IPS-NIHi11 (cell line): ENCODE measurements at places on chromosomes 2 and 18.
A peak's percentile ranks its signal among the peaks of the same experiment; 100 is the strongest.

DNA sequence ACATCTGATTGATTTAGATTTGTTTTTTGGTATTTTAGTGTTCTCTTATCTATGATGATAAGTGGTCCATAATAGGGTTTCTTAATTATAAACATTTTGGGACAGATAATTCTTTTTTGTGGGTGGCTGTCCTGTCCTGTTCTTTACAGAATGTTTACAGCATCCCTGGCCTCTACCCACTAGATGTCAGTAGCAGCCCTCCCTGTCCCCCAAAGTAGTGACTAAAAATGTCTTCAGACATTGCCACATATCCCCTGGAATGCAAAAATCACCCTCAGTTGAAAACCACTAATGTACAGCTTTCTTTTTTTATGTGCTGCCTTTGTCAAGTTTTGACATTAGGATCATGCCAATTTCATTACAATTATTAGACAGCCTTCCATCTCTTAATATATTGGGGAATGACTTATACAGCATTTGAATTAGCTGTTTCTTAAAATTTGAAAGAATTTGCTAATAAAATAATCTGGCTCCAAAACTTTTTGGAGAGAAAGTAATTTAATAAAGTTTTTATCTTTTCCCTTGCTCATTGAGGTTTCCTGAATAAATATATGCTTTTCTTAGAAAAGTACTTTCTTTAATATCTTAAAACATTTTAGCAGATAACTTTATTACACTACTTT lies 19.5 kb downstream of the WIPF1 start:
- no peak for DNase-seq

GRCh38 chr2:113922335-113922734 lies 32.4 kb downstream of the ACTR3 start:
- no peak for DNase-seq

- DNase-seq: no peak
Observed at GRCh38 chr18:32373995-32374394, 96.7 kb downstream of the GAREM1 start.

DNA sequence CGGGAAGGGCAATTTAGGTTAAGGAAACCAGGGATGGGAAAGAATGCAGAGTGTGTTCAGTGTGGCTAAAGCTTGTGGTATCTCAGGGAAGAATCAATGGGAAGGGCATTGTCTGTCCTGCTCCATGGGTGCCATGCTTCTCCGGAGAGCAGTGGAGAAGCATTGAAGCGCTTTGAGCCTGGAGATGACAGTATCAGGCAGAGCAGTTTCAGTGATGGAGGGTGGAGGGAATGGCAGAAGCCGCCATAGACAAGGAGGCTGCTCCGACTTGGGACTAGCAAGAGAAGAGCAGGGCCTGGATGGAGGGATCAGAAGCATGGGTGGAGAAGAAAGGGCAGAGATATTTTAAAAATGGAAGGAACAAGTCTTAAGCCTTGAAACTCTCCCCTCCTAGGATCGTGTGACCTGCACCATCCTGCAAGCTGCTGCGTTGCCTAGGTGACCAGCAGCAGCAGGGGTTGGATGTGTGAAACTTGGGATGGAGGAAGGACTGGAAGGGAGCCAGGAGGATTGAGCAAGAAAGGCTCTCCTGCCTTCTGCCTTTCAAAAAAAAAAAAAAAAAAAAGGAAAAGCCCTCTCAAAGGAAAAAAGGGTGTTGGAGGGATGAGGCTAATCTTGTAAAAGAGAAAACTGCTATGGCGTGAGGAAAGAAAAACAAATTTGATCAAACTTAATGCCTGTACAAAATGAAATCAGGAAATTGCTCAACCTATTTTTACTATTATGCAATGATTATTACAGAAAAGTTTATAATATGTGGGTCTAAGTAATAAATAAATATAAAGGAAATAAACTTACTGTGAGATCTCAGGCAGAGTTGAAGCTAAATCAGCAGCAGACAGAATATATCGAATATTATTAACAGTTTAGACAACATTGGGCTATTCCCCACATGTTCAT lies 493.8 kb upstream of the NRP2 start:
- peak; percentile 52 for DNase-seq

DNA sequence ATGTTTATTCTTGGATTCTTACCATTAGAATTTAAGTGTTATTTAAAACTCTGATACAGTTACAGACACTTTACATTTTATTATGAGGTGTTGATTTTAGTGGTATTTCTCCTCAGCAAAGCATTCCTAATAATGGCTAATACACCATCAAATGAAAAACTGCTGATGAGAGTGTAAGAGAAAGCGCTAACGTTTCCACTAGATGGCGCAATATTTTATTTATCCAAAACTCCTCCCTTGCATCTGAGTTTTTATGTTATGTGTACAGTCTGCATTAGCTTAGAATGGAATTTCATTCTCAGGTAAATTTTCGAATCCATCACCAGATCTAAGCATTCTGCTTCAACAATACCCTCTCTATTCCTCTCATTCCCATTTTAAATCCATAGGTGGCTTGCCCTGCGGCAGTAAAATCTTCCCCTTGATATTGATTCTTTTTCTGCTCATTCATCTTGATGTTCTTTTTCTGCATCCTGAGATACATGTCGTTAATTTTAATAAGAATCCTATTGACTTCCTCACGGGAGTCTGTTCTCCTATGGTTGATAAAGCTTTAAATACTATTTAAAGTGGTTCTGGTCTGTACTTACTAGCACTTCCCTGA lies 53.9 kb downstream of the PRKRA start:
- DNase-seq: peak; percentile 35

DNA sequence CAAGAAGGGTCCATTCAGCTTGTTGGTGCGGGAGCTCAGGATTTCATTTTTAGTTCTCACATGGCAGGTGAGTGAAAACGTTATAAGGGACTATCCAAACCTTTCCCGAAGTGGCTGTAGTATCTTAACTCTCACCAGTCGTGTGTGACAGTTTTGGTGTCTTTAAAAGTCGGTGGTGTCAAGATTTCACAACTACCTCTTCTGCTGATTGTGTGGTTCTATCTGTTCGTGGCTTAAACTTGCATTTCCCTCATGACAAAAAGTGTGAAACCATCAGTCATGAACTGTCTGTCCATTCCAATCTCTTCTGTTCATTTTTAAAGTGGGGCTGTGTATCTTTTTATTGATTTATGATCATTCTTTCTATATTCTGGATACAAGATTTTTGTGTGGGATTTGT lies 3.8 kb upstream of the AQP12B start:
- no peak for DNase-seq

GRCh38 chr2:140502951-140503630 lies 1627.7 kb downstream of the LRP1B start:
- DNase-seq: no peak

DNA sequence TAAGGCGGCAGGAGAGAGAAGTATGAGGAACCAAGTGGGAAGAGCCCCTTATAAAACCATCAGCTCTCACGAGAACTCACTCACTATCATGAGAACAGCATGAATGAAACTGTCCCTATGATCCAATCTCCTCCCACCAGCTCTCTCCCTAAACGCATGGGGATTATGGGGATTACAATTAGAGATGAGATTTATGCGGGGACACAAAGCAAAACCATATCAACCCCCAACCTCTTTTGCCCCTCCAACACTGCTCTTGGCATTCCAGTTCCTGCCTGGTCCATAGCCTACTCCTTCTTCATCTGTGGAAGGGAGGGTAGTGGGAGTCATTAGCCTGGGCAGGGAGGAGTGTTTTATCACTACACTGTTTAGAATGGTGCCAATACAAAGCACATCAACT lies 1.4 kb upstream of the EHD3 start:
- DNase-seq: no peak

GRCh38 chr18:35284841-35285240 lies 5.2 kb downstream of the ZSCAN30 start:
- DNase-seq: no peak

DNA sequence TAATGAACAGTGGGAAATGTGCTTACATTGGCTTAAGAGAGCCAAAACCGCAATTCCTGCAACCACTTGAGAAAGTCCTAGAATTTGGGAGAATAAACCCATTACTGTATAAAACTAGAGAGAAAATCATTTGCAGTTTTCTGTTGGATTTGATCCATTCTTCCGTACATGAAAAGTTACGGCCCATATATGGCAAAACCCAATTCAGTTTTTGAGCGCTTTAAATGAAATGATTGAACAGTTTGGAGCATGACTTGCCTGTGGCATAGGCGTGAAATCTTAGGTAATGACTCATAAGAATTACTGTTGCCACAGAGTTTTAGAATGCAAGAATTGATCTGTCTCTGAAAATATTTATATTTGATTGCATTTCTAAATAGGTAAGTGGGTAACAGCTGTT lies 52.0 kb downstream of the PHLPP1 start:
- no peak for DNase-seq

- no peak for DNase-seq
Observed at GRCh38 chr2:2621855-2622254, 290.8 kb upstream of the MYT1L start.

DNA sequence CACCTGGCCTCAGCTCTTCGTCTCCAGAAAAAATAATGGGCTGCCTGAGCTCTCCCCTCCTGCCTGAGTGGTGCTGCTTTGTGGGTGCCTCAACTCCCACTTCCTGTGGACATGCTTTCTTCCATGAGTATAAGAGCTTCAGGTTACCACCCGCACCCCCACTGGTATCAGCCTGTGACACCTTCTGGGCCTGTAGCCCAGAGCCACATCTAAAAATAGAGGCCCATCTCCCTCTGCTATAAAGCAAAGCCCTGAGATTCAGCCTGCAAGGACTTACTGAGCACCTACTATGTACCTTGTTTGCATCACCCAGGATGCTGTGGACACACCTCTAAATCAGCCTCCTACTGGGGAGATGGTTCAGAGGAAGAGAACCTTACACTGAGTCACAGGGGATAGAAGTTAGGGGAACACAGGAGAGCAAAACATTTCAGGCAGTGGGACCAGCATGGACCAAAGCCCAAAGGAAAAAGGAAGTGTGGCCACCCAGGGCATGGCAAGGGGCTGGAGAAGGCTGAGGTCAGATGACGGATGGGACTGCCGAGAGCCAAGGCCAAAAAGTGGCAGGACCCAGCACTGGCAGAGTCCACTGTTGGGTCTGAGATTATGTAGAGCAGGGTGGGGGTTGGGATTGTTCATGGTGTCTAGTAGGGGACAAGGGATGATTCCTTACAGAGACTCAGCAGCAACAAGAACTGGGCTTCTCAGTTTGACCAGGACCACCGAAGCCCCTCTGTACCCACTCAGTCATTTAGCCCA lies 123.7 kb upstream of the PPP1CB start:
- no peak for DNase-seq

GRCh38 chr2:65514555-65515195 lies 82.3 kb upstream of the SPRED2 start:
- DNase-seq: no peak
